ENCODE measurements at places on chromosomes 16 and 17. TPM values are rescaled to one million over a fixed set of nuclear protein-coding genes. Genes with fewer than 3 reads are reported as not detected.
A peak's percentile ranks its signal among the peaks of the same experiment; 100 is the strongest.

DNA sequence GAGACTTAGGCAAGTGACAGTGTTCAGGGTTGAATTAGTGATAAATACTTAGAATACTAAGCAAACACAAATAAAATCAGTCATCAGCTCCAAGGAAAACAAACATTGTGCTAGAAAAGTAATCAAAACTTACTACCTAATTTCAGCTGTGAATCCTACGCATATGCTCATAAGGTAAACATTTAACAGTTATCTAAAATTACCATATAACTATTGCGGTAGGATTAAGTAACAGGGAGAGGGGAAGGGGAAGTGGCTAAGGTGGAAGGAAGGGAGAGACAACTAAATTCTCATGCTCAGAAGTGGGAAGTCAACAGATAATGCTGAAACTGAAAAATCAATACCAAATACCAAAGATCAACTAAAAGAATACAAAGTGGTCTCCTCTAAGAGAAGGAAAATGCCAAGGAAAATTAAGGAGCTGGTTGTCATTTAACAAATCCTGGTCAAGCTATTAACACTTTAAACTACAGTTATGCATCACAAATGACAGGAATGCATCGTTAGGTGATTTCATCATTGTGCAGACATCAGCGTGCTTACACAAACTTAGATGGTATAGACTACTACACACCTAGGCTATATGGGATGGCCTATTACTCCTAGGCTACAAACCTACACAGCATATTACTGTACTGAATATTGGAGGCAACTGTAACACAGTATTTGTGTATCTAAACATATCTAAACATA is 20.0 kb downstream of the USP32 start:
- no peaks in the 10 kb centered on the region for H3K27me3 ChIP-seq
- DNase-seq, result no peak
- no peaks in the 10 kb centered on the region for H3K36me3 ChIP-seq
- H3K4me3 ChIP-seq, result no peak overlapping the region
- no peak overlapping the region for H3K27ac ChIP-seq

GRCh38 chr17:6413065-6413464 is 21.9 kb downstream of the AIPL1 start:
- no peak overlapping the region for H3K27ac ChIP-seq
- no peak for DNase-seq
- no peaks in the 10 kb centered on the region for H3K4me1 ChIP-seq

- H3K27me3 ChIP-seq, result no peaks in the 10 kb centered on the region
- H3K4me3 ChIP-seq, result no peak overlapping the region
- H3K4me1 ChIP-seq, result no peaks in the 10 kb centered on the region
- DNase-seq, result no peak
- H3K27ac ChIP-seq, result no peak overlapping the region
Observed at GRCh38 chr16:82755570-82756282, 129.0 kb downstream of the CDH13 start.

DNA sequence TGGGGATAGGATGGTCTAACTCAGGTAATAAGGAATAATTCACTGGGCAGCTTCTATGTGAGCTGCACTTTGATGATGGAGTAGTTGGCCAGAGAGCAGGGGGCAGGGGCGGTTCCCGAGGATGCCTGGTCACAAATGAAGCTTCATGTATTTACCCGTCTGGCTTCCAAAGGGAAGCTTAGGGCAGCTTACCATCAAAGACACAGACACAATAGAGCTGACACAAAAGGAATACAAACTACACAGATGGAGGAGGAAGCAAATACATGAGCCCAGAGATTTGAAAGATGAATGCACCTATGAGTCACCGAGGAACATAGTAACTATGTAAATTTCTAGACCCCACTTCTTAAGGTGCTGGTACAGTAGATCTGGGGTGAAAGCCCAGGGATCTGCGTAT is 8.7 kb upstream of the EMP2 start:
- no peak overlapping the region for H3K4me3 ChIP-seq
- H3K27ac ChIP-seq, result no peak overlapping the region
- no peaks in the 10 kb centered on the region for H3K36me3 ChIP-seq
- H3K4me1 ChIP-seq, result no peaks in the 10 kb centered on the region
- DNase-seq, result no peak

GRCh38 chr16:12426122-12426521 is 377.6 kb downstream of the CPPED1 start:
- no peak overlapping the region for H3K4me3 ChIP-seq
- DNase-seq, result no peak
- no peak overlapping the region for H3K27ac ChIP-seq
- no peaks in the 10 kb centered on the region for H3K4me1 ChIP-seq
- no peaks in the 10 kb centered on the region for H3K27me3 ChIP-seq

- no peak overlapping the region for H3K27ac ChIP-seq
- no peaks in the 10 kb centered on the region for H3K4me1 ChIP-seq
- H3K4me3 ChIP-seq, result no peak overlapping the region
Observed at GRCh38 chr17:52451294-52451861, 292.9 kb upstream of the CA10 start.

GRCh38 chr17:43707184-43707583 is 45.5 kb upstream of the MEOX1 start:
- no peak for DNase-seq
- no peaks in the 10 kb centered on the region for H3K36me3 ChIP-seq

DNA sequence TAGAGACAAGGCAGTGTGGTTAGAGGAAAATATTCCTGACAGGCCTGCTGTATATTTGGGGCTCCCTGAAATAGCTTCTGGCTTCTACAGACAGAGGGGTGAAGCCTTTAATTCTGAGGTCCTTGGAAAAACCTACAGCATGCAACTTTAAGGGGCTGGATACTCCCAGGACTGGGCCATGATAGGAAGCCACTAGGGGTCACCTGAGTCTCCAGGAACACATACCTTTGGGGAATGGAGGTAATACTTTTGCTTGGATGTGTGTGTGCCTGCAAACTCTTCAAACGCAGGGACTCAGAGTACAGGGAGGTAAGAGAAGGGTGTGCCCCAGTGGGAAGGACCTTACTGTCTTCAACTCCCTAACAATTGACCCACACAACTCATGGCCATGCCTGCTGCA is 4.1 kb downstream of the ASIC2 start:
- no peak overlapping the region for H3K27ac ChIP-seq
- peaks cover 8% of the 10 kb centered on the region for H3K27me3 ChIP-seq
- H3K4me1 ChIP-seq, result no peaks in the 10 kb centered on the region

- H3K4me1 ChIP-seq, result peaks cover 16% of the 10 kb centered on the region
- H3K4me3 ChIP-seq, result no peak overlapping the region
- no peak for DNase-seq
- H3K27ac ChIP-seq, result no peak overlapping the region
- H3K27me3 ChIP-seq, result no peaks in the 10 kb centered on the region
- H3K36me3 ChIP-seq, result no peaks in the 10 kb centered on the region
Observed at GRCh38 chr17:80592243-80592642, 47.6 kb downstream of the RPTOR start.

GRCh38 chr16:14472357-14472756 is 157.7 kb downstream of the PARN start:
- no peak overlapping the region for H3K27ac ChIP-seq
- H3K27me3 ChIP-seq, result no peaks in the 10 kb centered on the region
- no peaks in the 10 kb centered on the region for H3K4me1 ChIP-seq
- no peaks in the 10 kb centered on the region for H3K36me3 ChIP-seq
- H3K4me3 ChIP-seq, result no peak overlapping the region

DNA sequence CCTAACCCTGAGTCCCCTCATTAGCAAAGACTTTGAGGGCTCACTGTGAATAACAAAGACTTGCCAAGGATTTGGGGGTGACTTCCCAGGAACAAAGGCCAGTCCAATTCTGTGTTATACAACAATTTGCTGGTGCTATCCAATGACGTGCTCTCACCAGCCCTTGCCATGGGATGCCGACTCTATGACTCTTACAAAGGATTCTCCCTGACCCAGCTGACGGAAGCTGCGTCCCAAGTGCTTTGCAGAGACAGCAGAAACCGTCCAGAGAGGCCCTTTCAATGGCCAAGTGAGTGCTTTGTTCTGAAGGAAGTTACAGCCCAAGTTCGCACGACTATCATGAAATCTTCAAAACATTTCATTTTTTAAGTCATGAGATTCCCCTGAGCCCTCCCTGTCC is 345.3 kb upstream of the TNRC6C start:
- peaks cover 20% of the 10 kb centered on the region for H3K4me1 ChIP-seq
- H3K27ac ChIP-seq, result no peak overlapping the region
- H3K4me3 ChIP-seq, result no peak overlapping the region
- no peak for DNase-seq
- H3K27me3 ChIP-seq, result no peaks in the 10 kb centered on the region

- no peak overlapping the region for H3K4me3 ChIP-seq
- DNase-seq, result no peak
- no peaks in the 10 kb centered on the region for H3K4me1 ChIP-seq
- no peaks in the 10 kb centered on the region for H3K36me3 ChIP-seq
Observed at GRCh38 chr16:55077266-55077665, 146.6 kb downstream of the IRX5 start.

DNA sequence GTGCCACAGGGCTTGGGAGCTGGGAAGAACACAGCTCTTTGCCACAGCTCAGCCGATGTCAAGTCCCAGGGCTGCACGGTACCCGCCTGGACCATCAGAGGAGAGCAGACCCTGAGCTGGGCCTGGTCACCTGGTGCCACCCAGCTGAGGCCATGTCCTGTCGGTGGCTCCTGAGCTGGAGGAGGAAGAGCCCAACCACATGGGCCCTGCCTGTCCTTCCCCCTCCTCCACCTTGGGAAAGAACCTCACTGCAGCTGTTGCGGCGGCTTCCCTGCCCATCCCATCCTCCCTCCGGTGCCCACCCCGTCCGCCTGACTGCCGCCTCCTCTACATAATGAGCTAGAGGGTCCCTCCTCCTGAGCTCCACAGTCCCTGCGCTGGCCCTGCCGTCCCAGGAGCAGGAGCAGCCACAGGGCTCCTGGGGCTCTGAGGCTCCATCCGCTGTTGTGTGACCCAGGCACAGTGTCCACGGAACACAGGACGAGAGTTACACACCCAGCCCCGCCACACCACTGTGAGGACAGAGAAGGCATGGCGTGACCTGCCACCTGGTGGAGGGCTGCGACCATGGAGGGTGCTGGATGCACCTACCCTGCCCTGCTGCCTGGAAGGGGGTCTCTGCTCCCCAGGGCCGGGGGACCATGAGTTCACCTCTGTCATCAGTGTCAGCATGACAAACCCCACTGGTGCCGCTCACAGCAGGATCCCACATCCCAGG is 21.4 kb upstream of the CHMP6 start:
- H3K27ac ChIP-seq, result no peak overlapping the region
- H3K4me1 ChIP-seq, result peaks cover 16% of the 10 kb centered on the region
- no peaks in the 10 kb centered on the region for H3K27me3 ChIP-seq
- peak; percentile 29 for DNase-seq
- no peak overlapping the region for H3K4me3 ChIP-seq
- no peaks in the 10 kb centered on the region for H3K36me3 ChIP-seq

GRCh38 chr17:80292521-80292971 is 31.9 kb downstream of the RNF213 start:
- no peak overlapping the region for H3K4me3 ChIP-seq
- H3K36me3 ChIP-seq, result peaks cover 89% of the 10 kb centered on the region
- no peak for DNase-seq
- no peaks in the 10 kb centered on the region for H3K4me1 ChIP-seq
- no peak overlapping the region for H3K27ac ChIP-seq

GRCh38 chr17:42525221-42525620 is 10.8 kb upstream of the NAGLU start:
- DNase-seq, result no peak
- no peaks in the 10 kb centered on the region for H3K27me3 ChIP-seq
- peaks cover 13% of the 10 kb centered on the region for H3K4me1 ChIP-seq
- no peak overlapping the region for H3K4me3 ChIP-seq

DNA sequence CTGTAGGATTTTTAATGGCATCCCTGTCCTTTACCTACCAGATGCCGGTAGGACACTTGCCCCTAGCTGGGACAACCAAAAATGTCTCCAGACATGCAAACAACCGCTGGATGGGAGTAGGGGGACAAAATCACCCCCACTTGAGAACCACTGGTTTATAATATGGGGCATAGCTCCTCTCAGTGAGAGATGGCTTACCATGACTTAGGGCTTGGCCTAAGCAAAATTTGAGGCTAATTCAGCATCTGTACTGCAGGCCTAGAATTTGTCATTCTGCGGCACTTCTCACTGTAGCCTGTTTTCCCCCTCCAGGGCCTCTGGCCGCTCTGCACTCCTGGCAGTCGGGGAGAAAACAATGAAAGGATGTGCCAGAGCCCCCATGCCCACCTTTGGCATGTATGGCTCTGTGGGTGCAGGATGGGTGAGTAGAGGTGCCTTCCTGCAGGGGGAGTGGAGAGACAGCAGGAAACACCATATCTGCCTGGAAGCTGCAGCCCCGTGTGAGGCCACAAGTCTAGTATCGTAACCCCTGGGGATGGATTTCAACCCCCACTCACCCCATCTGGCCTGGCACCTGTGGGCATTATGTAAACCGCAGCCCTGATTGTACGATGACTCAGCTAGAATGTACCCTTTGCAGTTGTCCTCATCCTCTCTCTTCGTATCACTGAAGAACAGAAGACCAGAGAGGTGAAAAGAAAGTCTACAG is 268.1 kb downstream of the SOX9 start:
- H3K27me3 ChIP-seq, result no peaks in the 10 kb centered on the region
- DNase-seq, result no peak
- no peaks in the 10 kb centered on the region for H3K36me3 ChIP-seq
- no peak overlapping the region for H3K27ac ChIP-seq
- no peaks in the 10 kb centered on the region for H3K4me1 ChIP-seq

GRCh38 chr16:65099607-65100006 is 22.3 kb downstream of the CDH11 start:
- no peaks in the 10 kb centered on the region for H3K4me1 ChIP-seq
- H3K36me3 ChIP-seq, result no peaks in the 10 kb centered on the region
- no peak for DNase-seq

- H3K36me3 ChIP-seq, result no peaks in the 10 kb centered on the region
- DNase-seq, result no peak
Observed at GRCh38 chr17:50513495-50513894, 5.3 kb downstream of the MYCBPAP start.

GRCh38 chr16:88789594-88789993 is 4.6 kb upstream of the PIEZO1 start:
- no peak overlapping the region for H3K4me3 ChIP-seq
- H3K27ac ChIP-seq, result no peak overlapping the region
- H3K27me3 ChIP-seq, result no peaks in the 10 kb centered on the region
- no peaks in the 10 kb centered on the region for H3K36me3 ChIP-seq

GRCh38 chr17:36072431-36073121 is 8.5 kb downstream of the CCL18 start:
- no peaks in the 10 kb centered on the region for H3K36me3 ChIP-seq
- H3K27ac ChIP-seq, result no peak overlapping the region
- H3K4me1 ChIP-seq, result no peaks in the 10 kb centered on the region
- H3K4me3 ChIP-seq, result no peak overlapping the region

DNA sequence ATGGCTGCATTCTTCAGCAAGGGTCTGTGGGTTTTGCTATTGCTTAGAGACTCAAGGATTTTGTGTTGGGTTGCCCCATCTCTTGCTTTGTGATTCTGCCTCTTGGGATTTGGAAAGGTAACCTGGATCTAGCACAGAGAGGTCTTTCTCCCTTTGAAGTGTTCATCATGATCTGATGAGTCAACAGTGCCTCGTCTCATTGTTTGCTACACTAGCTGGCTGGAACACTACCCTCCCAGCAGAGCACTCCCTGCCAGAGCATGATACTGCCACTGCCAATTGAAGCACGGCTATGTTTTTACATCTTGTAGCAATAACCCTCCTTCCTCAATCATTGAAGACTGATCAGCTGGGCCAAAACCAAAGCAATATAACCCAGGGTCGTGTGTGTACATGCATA is 361.0 kb downstream of the CDH13 start:
- no peak for DNase-seq
- no peak overlapping the region for H3K4me3 ChIP-seq
- H3K4me1 ChIP-seq, result no peaks in the 10 kb centered on the region

SLC12A3 gene
- total RNA-seq, result not detected

KCTD2 gene
- 31.7 TPM for total RNA-seq

C16orf86 gene
- 2.9 TPM for total RNA-seq

KRTAP16-1 gene
- 0.28 TPM for total RNA-seq

OTOA gene
- 0.11 TPM for total RNA-seq

PROCA1 gene
- 17.4 TPM for total RNA-seq

SOX15 gene
- 1.0 TPM for total RNA-seq

AATK gene
- total RNA-seq, result 2.1 TPM

PNMT gene
- total RNA-seq, result not detected

NPIPA8 gene
- 0.55 TPM for total RNA-seq

ASGR1 gene
- not detected for total RNA-seq

KCNH6 gene
- not detected for total RNA-seq

All from CD4-positive, alpha-beta memory T cell (primary cell).